NCI-H524 (cell line): ENCODE measurements at places on chromosomes 13 and 19.

DNA sequence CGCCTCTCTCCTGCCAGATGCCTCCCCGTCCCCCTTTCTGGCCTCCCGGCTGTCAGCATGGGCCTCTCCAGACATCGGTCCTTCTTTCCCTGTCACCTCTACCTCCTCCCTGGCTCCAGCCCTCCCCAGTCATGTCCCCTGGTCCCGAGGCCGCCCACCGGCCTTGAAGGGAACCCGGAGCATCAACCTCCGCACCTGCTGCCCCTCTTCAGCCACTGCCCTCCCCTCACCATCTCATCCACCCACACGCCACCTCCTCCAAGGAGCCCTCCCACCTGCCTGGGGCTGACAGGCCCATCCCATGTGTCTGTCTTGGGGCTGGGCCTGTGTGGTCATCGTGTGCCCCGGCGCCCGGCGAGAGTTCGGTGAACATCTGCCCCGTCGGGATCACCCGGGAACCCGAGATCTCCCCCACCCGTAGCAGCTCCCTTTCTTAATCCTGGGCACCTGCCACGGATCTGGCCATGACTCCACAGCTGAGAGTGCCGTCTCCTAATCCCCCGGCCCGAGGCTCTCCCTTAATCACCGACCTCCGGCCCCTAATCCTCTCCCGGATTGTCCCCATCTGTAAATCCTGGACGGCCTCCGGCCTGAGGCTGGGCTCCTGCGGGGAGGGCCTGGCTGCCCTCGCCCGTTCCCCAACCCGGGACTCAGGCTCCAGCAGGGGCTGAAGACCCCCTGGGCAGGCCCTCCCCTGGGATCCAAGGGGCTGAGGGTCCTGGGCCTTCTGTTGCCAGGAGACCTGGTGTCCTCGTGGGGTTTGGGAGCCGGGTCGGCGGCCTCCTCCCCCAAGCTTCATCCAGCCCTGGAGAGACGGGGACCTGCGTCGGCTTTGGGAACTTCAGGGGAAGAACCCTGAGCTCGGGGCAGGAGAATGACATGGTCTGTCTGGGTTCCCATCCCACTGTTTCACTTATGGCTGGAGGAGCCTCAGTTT is 5.9 kb downstream of the HCN2 start:
- DNase-seq, result peak; percentile 87

DNA sequence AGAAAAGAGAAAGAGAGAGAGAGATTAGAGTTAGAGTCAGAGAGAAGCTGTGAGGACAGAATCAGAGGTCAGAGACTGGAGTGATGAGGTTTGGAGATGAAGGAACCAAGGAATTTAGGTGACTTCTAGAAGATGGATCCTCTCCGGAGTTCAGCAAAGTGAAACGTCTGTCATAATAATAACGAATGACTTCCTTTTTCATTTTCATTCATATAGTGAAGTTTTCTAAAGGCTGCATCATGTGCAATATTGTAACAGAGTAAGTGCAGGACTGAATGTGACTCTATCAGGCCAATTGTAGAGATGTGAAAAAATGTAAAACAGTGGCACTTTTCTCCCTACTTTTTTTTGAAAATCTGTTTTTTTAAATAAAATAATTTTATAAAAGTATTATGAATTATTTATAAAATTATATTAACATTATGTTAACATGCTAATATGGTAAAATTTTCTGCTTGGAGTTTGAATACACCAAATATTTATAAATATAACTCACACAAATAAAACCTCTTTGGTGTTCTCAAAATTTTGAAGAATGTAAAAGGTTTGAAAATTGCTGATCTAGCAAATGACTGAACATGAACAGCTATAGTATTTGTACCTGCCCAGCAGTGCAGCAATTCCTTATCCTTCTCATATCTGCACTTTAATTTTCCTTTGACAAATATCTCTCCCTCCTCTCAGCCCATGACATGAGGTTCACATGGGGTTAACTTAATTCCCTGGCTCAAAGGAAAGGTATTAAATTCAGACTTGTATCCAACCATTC is 4.2 kb upstream of the TNFSF11 start:
- no peak for DNase-seq

DNA sequence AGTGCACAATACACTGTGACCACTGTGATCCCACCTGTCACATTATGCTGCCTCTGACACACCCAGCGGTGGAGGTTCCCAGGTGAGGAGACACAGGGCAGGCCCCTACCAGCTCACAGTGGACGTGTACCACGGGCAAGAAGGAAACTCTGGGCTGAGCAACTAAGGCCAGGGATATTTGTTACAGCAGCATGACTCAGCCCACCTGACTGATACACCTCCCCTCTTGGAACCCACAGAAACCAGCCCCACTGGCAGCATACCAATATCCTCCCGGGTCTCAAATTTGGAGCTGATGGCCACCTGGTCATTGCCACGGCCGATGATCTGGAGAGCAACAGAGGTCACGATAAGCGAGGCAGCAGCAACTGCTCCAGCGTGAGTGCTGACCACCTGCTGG is 14.9 kb downstream of the KLC3 start:
- no peak for DNase-seq

- DNase-seq, result no peak
These were observed 60.4 kb downstream of the ADGRE1 start for GRCh38 chr19:6947745-6948144.

GRCh38 chr19:5865772-5866171 is 4.6 kb downstream of the FUT5 start:
- DNase-seq, result no peak

DNA sequence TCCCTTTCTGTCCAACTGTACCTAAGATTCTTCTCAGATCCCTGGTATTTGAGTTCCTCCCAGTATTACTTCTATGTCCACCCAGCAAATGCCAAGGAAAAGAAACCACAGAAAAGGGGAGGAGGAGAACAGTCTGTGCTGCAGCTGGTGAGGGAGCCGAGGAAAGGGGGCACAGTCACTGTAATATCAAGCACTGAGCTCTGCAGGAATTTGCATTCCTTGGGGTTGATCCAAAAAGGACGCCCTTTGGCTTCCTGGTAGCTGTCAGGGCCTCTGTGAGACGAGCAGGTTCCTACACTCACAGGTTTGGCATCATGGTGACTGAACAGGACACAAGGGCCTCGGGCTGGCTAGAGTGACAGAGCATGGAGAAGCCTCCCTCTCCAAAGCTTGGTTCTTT is 273.4 kb downstream of the NHLRC3 start:
- DNase-seq, result no peak

DNA sequence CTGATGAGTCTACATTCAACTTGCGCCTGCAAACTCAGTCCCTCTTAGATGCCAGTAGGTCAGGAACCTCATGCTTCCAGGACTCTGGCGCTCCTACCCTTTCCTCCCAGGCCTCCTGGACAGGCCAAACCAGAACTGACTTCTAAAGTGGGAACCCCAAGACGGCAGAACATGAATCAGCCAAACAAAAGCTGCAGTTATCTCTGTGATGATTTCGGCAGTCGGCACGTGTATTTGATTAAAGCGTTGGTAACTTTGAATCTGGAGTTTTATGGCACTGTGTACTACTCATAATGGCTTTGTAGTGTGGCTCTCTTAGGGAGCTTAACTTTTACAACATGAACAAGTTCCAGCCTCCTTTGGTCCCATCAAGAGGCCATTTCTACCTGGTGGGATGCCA is 13.7 kb downstream of the ACTN4 start:
- no peak for DNase-seq

GRCh38 chr13:25872481-25873241 is 179.2 kb downstream of the SHISA2 start:
- DNase-seq, result no peak

DNA sequence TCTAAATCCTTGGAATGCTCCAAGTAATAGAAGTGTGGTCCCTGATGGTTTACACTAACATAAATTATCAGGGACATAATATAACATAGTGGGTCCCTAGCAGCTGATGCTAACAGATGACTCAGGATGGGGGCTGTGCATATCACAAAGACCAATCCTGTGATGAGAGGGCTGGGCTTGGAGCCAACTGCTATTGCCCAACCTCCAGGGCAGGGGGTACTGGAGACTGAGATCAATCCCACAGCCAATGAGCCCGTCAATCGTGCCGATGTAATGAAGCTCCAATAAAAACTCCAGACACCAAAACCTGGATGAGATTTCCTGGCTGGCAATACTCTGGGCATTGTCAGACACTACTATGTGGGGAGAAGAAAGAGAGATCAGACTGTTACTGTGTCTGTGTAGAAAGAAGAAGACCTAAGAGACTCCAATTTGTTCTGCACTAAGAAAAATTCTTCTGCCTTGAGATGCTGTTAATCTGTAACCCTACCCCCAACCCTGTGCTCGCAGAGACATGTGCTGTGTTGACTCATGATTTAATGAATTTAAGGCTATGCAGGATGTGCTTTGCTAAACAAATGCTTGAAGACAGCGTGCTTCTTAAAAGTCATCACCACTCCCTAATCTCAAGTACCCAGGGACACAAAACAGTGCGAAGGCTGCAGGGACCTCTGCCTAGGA is 33.4 kb downstream of the ABCC4 start:
- DNase-seq, result peak; percentile 86

DNA sequence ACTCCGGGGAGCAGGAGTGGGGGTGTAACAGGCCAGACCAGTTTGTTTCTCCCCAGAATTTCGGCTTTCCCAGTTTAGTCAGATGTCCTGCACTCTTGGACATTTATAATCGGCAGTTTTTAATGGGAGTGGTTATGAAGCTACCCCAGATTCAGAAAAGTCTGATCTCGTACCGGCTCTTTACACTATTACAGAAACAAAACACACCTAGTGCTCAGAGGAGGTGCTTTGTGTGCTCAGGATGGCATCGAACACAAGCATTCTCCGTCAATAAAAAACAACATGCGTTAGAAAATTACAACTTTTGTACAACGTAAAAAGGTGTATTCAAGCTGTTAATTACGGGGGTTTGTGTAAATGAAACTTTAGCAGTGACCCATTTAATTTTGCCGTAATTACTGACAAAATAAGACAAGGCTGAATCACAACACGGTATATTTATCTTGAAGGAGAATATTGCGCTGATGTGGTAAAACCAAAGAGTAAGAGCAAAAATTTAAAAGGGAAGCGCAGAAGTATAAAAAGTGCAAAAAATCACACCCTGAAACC is 6.6 kb upstream of the SOX1 start:
- DNase-seq, result no peak

- no peak for DNase-seq
These were observed 450 bp downstream of the NDUFA11 start for GRCh38 chr19:5903056-5903623.

DNA sequence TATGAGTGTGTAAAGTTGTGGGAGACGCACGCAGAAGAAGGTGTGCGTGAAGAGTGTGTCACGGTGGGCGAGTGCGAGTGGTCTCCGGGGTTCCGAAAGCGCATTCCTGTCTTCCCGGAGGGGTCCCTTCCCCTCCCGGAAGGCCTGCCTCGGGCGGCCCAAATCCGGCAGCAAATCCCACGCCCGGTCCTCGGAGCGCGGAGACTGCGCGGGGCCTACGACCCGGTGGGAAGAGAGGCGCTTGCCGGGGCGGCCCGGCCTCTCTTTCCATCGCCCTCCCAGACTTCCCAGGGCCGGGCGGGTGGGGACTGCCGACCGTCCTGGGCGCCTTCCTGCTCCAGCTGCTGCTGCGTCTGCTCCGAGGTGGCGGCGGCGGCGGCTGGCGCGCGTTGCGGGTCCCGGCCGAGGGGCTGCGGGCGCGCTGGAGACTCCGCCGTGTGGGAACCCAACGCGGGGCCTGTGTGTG is 2.1 kb downstream of the ZIC5 start:
- DNase-seq, result no peak

- DNase-seq, result no peak
These were observed 6.1 kb downstream of the SBNO2 start for GRCh38 chr19:1167687-1168571.

GRCh38 chr13:35923347-35923746 is 207.8 kb downstream of the DCLK1 start:
- DNase-seq, result no peak

- no peak for DNase-seq
These were observed 570.3 kb downstream of the PCDH9 start for GRCh38 chr13:66659701-66660467.

- peak; percentile 37 for DNase-seq
These were observed 60.1 kb downstream of the RNASEH2B start for GRCh38 chr13:50969691-50970090.

GRCh38 chr19:57248646-57249045 is 8.2 kb downstream of the ZNF805 start:
- DNase-seq, result no peak

GRCh38 chr19:8500158-8500557 is 2.3 kb downstream of the PRAM1 start:
- DNase-seq, result no peak

DNA sequence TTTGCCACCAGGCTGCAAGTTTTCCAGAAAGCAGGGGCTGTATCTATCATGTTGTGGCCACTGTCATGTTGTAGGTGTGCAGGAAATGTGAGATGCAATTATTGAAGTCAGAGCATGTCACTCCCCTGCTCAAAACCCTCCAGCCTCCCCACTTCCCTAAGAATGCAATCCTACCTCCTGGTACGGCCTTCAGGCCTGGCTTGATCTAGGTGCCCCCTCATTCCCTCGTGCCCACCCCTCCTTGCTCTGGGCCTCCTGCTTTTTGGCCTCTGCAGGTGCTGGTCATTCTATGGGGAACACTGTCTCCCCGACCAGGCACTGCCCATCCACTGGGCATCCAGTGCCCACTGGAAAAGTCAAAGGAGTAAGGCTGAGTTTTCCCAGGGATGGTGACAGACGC is 28.5 kb upstream of the MATK start:
- no peak for DNase-seq

GRCh38 chr19:34692549-34692948 is 15.1 kb downstream of the ZNF302 start:
- no peak for DNase-seq

- no peak for DNase-seq
These were observed 150.9 kb downstream of the RFC3 start for GRCh38 chr13:33968520-33969507.

GRCh38 chr19:12843999-12844732 is 5.9 kb downstream of the MAST1 start:
- no peak for DNase-seq

- no peak for DNase-seq
These were observed 10.3 kb downstream of the IER2 start for GRCh38 chr19:13160557-13160956.

DNA sequence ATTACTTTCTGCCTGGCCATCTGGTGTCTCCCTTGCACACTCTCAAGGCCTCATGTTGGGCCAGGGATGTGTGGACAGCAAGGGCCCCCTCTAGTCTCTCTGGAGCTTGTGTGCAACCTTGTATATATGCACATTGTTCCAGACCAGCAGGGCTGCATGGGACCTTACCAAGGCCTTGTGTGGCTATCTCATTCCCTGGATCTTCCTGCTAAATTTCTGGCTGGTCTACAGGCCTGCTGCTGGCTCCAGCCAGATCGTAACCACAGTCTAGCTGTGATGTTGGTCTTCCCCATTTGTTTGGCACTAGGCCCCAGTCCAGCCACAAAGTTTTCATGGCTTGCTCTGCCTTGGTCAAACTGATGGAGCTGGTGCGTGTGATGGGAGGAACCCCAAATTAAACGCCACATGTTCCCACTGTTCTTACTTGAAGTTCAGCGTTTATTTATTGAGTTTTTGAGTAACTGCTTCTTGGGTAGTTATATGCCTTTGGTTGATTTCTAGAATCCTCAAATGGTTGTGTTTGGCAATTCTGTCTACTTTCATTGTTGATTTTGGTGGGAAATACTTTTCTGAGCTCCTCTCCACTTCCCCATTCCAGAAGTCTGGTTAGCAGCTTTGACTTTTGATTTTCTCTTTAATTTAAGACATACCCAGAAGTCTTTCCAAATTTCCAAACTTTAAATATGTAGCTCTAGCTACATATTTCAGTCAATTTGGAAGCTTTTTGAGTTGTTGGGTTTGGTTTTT is 56.4 kb downstream of the SIPA1L3 start:
- DNase-seq, result peak; percentile 82

- DNase-seq, result no peak
These were observed 10.0 kb upstream of the FOSB start for GRCh38 chr19:45457776-45458175.
